ENCODE measurements at places on chromosomes 1 and 21. TPM values are rescaled to one million over a fixed set of nuclear protein-coding genes. Genes with fewer than 3 reads are reported as not detected.

The KRTAP21-2 gene
- not detected for total RNA-seq

The FCGR2B gene
- 0.41 TPM for total RNA-seq

The PSMA5 gene
- 35.1 TPM for total RNA-seq

- DNase-seq, result no peak
Observed at GRCh38 chr1:11180342-11180744, 8.8 kb upstream of the ANGPTL7 start.

- no peak for DNase-seq
Observed at GRCh38 chr1:209250861-209251636, 332.5 kb upstream of the CAMK1G start.
